AG04449 (cell line): ENCODE measurements at places on chromosomes 7 and 10.

DNA sequence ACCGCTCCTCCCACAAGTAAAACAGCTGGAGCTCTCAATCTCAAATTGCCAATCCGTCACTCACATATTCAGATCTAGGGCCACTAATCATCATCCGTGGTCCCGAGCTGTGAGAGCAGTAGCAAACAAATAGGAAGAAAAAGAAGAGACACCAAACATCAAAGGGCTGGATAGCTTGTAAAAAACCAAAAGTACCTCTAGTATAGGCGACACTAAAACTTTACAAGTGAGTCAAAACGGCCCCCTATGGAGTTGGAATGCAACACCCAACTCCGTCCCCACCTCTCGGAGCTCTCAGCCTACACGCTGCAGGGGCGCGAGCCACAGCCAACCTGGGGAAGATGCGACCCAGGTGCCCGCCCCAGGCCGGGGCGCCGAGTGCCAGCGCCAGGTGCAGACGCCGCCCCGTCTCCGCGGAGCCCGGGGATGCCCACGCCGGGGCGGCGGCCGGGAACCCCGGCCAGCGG, 581 bp downstream of the FAM3C start:
- no peak for DNase-seq

DNA sequence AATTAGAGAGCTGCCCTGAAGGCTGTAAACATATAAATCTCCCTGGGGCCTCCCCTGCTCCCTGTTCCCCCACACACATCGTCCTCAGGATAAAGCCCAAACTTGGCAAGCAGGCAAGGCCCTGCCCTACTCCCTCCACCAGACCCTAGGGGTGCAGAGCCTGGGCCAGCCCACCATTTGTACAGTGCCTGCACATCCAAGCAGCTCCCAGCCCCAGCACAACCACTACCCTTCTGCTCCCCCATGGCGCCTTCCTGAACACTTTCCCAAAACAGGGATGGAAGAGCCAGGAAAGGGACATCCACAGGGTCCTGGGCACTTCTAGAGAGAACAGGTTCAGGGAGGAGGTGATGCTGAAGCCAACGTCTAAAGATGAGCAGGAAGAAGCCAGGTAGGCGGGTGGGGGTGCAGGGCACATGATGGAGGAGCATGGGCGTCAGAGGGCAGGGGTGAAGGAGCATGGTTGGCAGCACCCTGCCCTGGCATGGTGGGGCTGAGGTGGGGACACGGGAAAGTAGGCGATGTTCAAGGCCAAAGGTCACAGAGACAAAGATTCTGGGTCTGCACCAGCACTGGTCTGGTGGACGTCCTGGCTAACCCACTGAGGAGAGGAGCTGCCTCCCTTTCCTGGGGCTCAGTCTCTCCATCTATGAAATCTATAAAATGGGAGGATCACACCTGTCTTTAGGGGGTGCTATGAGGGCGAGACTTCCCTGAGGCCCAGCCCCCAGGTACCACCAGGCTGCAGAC, 140.6 kb downstream of the ARHGAP22 start:
- DNase-seq: no peak

GRCh38 chr10:60564475-60564874, 174.8 kb upstream of the ANK3 start:
- no peak for DNase-seq

DNA sequence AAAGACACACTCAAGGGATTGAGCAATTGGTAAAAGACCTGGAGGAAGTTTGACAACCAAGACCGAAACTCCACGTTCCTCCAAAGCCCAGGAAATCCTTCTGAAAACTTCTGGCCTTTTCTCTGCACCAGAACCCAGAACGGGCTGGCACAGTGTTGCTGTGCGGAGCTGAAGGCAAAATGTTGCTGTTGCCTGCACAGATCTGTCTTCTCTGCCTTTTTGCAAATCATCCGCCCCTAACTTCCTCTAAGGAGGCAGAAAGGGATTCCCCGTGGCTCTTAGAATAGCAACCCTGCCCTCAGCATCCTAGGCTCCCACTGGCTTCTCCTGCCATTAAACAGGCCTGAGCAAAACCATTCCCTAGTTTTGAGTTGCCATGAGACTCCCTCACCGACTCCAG, 44.9 kb downstream of the FIGNL1 start:
- DNase-seq: no peak

GRCh38 chr7:131057015-131057793, 270.5 kb upstream of the MKLN1 start:
- DNase-seq: peak; percentile 56
